Fibroblast of lung (primary cell): ENCODE measurements at places on chromosomes 11 and 22.

GRCh38 chr11:95229199-95229992 lies 1.6 kb downstream of the SESN3 start:
- DNase-seq: peak; percentile 60

GRCh38 chr11:12390687-12391110 lies 13.3 kb downstream of the PARVA start:
- DNase-seq: peak; percentile 58

DNA sequence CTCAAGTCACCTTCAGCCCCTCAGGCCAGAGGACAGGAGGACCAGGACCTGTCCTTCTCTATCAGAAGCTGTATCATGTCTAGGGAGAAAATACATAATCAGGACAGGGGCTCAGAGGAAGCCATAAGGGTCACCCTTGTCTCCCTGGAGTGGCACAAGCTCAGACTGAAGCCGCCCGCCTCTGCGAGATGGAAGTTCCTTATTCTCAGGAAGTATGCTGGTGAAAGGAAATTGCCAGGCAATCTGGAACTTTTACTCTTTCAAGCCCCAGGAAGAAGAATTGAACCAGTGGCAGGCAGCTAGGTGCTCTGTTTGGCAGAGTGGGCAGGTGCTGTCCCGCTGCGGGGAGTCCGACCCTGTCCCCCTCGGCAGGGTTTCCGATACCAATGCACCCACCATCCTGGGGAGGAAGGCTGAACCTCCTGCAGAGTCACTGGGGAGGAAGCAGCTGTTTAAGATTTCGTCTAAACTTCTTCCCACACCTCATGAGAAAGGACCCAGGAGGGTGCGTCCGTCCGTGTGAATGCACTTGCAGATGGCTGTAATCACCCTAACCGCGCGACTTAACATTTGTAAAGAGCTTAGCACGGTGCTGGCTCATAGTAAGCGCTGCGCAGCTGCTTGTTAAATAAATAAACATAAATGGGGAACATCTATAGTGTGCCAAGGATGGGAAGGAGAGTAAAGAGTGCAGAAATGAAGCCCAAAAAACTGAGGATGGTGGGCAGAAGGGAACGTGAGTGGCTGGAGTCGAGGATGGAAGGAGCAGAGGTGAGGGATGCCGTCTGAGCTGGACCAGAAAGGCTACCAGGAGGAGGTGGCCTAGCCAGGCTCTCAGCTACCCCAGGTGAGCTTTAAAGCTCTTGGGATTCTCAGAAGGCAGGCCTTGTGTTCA lies 5.0 kb upstream of the ANO1 start:
- peak; percentile 61 for DNase-seq

- DNase-seq: peak; percentile 60
Measured at GRCh38 chr11:79547256-79547655, 106.4 kb upstream of the TENM4 start.

- peak; percentile 17 for DNase-seq
Measured at GRCh38 chr11:124623861-124624525, 1.3 kb downstream of the TBRG1 start.

- DNase-seq: no peak
Measured at GRCh38 chr22:37986371-37986770, 2.0 kb upstream of the SOX10 start.

GRCh38 chr11:134443246-134443645 lies 31.2 kb upstream of the B3GAT1 start:
- DNase-seq: no peak

DNA sequence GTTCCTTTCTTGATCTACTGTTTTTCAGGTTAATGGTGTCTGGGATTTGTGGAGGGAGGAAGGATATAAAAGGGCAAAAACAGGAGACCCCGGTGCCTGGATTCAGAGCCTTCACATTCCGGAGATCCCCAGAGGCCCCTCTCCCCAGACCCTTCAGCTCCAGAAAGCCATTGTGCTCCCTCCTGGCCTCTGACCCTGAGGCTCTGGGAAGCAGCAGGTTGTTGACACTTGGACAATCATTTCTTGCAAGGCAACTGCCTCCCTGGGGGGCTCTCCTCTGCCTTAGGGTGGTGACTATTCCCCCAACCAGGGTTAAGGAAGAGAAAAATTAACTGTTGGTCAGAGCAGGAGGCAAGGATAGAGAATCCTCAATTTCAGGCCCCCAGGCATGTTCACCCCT lies 86.9 kb upstream of the NNMT start:
- DNase-seq: no peak

DNA sequence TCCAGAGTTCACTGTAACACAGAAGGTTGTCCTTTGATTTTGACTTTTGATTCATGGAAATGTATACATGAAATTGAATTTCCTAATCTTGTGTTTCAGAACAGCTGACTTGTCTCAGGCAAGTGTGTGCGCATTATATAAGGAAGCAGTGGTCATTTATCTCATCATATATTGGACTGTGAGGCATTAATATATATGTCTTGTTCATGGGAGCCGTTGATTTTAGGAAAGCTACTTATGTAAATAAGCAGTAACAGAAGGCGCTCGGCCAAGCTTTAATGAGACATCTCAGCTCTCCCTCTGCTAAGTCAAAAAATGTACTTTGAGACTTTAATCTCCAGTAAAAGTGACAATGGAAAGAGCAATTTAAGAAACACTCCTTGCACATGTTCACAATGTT lies 100.5 kb downstream of the PDHX start:
- no peak for DNase-seq

DNA sequence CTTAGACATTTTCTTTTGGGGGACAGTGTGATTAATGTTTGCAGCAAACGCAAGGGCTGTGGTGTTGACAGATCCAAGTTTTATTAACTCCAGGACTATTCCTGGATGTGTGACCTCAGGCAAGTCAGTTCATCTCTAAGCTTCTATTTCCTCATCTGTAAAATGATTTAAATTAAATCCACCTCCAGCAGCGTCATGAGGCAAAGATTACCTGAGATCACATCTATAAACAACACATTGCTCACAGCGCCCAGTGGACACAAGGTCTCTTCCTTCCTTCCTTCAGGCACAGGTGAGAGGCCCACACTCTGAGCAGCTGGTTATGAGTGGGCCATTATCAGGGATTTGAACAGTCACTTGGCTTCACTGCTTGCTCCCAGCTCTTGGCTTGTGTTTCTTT lies 111.2 kb upstream of the RASSF10 start:
- DNase-seq: no peak

DNA sequence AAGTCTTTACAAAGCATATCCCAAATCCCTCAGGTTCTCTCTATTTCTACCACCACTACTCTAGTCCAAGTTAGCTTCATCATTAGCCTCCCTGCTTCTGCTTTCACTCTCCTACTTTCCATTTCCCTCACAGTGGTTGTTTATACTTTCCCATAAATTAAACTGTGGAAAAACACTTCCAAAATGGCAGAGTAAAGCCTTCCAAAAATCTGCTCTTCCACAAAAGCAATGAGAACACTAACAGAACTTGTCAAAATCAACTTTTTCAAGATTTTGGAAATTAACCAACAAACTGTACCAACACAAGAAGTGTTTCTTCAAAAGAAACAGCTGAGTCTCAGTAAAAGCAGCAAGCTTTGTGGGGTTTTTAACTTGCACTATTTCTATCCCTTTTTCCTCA lies 71.8 kb downstream of the TTC28 start:
- peak; percentile 86 for DNase-seq

- peak; percentile 19 for DNase-seq
Measured at GRCh38 chr11:70158201-70158600, 44.9 kb upstream of the FADD start.

DNA sequence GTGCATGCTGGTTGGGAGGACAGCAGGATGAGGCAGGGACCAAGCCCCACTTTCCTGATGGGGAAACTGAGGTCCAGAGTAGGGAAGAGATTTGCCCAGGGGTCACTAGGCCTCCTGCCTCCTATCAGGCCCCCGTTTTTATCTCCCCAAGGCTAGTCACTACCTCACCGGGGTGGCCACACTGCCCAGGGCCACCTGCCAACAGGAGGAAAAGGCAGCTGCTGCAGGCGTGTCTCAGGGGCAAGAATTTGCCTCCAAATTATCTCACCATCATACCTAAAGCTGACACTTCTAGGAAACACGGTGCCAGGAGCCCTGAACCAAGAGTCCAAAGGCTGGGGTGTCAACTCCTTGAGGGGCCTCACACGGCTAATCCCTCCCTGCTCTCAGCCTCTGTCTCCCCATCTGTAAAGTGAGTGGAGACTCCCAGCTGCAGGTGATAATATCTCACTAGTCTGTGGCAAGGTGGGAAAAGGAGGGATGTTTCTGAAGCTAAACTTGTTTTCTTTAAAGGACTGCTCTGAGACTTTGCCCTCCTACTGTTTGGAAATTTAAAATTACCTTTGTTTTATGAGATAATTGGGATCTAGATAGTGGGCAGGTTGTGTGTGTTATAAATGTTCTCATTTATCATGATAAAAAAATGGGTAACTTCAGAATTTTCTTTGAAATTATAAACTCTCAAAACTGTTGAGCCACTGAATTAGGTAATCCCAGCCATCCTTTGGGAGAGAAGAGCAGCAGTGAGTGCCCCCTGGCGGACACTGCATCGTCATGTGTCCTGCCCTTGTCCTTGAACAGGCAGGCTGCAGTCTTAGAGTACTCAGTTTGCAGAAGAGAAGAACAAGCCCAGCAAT lies 60.0 kb downstream of the MYO7A start:
- peak; percentile 59 for DNase-seq

DNA sequence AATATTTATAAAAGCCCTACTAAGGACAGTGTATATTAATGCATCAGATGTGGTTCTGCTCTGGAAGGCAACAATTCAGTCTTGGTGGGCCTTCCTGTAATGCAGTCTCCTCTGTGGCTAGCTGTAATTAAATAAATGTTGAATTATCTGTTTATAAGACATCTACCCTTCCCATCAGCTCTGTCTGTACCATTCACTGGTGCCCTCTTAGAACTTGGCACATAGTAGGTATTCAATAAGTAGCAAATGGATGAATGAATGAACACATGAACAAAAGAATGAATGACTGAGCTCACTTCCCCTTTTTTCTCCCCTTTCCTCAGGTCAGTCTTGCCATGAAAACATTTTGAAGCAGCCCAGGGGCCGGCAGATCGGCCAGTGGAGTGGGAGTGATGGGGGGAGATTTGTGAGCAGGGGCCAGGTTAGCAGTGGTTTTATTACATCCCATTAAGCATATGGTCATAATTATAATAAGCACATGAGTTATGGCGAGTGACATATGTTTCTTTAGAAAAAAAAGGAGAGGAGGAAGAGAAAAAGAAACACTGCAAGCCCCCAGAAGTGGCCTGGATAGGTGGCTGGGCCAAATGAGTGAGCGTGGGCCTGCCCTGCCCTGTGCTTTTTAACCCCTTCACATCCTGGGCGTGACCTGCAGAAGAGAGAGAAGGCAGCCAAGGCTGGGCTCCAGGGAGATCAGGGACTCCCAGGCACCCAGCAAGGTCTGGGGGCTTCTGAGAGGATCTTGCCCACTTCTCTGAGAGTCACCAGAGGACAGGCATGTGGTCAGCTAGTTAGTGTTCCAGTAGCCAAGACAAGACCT lies 48.6 kb upstream of the CD82 start:
- no peak for DNase-seq

GRCh38 chr11:106398502-106399075 lies 321.1 kb downstream of the AASDHPPT start:
- peak; percentile 41 for DNase-seq

- no peak for DNase-seq
Measured at GRCh38 chr11:279040-279965, 1.1 kb downstream of the NLRP6 start.

DNA sequence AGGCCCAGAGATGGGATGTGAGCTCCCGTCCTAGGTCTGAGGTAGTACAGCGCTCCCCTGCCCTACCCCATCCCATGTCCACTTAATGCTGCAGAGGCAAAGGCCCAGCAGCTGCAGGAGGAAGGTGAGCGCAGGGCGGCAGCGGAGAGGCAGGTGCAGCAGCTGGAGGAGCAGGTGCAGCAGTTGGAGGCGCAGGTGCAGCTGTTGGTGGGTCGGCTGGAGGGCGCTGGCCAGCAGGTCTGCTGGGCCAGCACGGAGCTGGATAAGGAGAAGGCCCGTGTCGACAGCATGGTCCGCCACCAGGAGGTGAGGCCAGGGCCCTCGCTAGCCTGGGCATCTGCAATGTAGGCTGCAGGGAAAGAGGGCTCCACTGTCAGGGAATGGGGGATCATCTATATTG lies 15.2 kb downstream of the CCDC157 start:
- DNase-seq: no peak

DNA sequence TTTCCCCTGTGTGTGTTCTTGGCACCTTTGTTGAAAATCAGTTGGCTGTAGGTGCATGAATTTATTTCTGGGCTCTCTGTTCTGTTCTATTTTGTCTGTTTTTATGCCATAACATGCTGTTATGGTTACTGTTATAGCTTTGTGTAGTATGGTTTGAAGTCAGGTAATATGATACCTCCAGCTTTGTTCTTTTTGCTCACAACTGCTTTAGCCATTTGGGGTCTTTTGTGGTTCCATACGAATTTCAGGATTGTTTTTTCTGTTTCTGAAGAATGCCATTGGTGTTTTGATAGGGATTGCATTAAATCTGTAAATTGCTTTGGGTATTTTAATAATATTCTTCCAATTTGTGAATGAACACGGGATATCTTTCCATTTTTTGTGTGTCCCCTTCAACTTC lies 4.7 kb downstream of the PEX26 start:
- no peak for DNase-seq

DNA sequence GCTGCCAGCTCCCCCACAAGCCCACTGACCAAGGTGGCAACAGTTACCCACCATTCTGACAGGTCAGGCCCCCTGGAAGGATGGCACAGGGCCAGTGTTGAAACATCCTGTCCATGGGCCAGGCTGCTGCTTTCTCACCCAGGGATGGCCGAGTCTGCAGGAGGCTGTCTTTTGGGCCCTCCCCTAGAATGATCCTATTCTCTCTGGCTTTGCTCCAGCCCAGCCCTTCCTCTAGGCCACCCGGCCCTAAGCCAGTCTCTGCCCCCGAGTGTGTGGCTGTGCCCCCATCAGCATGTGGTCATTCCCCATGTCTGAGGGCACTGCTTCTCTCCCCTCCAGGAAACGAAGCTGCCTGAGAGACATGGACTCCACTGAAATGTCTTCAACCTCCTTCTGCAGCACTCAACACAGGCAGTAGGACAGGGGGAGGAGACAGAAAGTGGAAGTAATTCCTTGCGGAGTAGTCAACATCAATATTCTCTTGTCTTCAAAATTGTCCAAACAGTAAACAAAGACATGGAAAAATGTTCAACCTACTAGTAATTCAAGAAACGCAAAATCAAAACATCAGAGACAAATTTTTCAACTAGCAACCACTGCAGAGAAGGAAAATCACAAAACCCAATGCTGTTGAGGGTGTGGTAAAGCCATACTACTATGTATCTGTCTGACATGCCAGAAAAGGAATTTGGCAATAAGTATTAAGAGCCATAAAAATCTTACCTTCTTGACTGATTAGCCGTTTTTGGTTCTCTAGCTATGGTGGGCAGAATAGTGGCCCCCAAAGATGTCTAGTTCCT lies 5.1 kb upstream of the SCARF2 start:
- no peak for DNase-seq
